ENCODE measurements at places on chromosomes 12 and 14. TPM values are rescaled to one million over a fixed set of nuclear protein-coding genes. Genes with fewer than 3 reads are reported as not detected.

BCDIN3D gene
- 5.8 TPM for total RNA-seq

HRK gene
- total RNA-seq: 2.5 TPM

DNA sequence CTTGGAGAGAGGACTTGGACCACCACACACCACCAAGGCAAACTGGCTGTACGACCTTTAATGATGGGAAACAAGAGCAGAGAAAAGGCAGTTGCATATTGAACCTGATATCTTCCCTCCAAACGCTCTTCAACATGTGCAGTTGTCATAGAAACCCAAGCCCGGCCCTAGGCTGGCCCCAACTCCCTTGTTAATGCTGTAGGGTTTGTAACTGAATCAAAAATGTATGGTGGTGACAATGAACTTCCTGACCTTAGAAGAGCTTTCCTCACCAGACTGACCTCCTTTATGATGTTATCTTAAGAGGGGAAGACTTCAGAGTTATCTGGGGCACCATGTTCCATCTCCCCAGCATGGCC lies 12.3 kb downstream of the APOLD1 start:
- no peak overlapping the region for H3K4me3 ChIP-seq
- no peak for DNase-seq
- peaks cover 6% of the 10 kb centered on the region for H3K4me1 ChIP-seq

GRCh38 chr12:13243516-13244070 lies 47.1 kb downstream of the EMP1 start:
- no peak overlapping the region for H3K27ac ChIP-seq
- H3K4me1 ChIP-seq: no peaks in the 10 kb centered on the region
- DNase-seq: no peak
